Stimulated activated CD8-positive, alpha-beta memory T cell treated with anti-CD3 and anti-CD28 coated beads, Interleukin-4, amount 100 ng/mL, for 4 hours (primary cell): ENCODE measurements at places on chromosomes 1 and 21.

DNA sequence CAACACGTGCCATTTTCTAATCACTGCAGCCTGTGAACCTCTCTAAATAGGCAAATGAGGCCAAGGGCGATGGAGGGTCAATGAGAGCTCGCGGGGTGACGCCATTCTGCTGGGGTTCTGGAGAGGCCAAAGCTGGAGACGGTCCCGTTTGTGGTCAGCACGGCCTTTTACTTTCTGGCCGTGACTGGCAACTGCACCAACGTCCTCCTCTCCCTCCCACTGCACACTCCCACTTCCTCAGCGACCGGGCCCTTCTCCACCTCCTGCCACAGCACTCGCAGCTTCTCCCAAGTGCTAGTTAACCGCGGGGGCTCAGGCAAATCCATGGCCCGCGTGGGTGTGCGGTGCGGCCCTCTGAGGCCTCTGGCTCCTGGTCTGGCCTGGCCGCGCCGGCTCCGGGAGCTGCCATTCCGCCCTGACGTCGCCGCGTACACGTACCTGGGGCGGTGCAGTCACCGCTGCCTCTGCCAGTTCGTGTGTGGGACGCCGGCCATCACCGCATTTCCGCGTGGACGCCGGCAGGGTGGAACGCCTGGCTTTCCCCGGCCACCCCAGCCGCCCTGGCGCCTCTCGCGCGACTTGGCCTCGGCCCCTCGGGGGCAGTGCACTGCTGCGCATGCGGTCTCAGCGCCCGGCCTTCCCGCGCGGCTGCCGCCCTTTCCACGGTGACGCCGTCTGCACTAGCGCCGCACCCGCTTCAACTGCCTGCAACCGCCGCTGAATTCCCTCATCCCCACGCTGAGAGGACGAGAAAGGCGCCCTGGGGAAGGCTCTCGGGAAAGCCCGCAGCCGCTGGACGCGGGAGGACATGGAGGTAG, 18.2 kb downstream of the OR2C3 start:
- no peak for DNase-seq

- DNase-seq: no peak
Measured at GRCh38 chr1:151947140-151947539, 37.8 kb upstream of the THEM4 start.

GRCh38 chr1:85406887-85407533, 57.9 kb downstream of the DDAH1 start:
- no peak for DNase-seq

GRCh38 chr1:89035080-89035479, 12.4 kb upstream of the GBP3 start:
- no peak for DNase-seq

GRCh38 chr1:184150776-184151531, 99.4 kb downstream of the TSEN15 start:
- DNase-seq: no peak

DNA sequence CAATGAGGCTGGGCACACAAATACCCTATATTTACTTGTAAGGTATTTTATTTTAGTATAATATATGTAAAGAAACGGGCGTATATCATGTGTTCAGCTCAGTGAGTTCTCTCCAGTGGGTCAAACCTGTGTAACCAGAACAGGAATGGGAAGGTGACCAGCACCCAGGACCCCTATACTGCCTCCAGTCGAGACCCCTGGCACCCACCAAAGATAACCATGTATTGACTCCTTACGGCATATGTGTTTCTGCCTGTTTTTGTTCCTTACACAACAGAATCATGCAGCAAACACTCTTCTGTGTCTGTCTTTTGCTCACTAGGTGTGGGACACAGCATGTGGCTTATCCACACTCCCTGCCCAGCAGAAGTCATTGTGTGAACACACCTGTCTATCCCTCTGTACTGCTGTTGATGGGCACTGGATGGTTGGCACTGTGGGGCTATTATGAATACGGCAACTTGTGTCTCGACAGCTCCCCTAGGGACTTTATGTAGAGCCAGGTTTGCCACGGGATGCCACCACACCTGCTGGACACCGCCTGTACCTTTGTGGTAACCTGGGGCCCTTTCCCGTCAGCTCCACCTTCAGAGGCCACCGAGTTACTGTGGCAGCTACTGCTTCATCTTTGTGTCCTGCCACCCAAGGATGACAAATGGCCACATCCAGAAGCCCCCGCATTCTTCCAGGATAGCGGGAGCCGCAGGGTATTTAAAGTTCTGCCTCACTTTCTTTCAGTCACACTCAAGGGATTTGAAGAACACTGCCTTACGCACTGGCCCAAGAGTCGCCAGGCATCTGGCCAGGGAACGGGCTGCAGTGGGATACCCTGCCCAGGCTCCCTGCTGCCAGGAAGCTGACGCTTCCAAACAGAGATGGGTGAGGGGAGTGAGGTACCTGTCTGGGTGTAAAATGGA, 23.5 kb upstream of the C2CD2 start:
- DNase-seq: no peak

DNA sequence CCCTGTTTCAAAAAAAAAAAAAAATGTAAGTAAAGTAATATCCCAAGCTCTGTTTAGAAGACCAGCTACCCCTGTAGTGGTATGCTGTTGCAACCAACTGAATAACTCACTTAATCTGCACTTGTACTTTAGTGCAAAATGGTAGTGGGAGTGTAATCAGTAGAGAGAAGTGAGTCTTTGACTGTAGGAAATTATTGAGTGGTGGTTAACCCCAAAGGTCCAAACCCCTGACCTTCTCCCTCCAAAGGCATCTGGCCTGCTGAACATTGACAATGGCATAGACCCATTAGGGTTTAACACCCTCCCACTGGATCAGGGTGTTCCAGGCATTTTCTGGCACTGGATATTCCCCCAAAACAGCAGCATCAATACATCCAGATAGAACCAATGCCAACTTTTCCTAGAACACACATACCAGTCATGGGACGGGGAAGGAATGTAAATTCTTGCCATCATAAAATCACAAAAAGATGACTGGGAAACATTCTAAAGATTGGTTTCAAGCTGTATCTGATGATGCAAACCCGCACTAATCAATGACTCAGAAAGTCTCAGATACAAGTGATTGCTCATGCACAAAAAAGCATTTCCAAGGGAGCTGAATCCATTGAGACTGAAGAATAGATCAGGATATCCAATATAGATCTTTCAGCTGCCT, 110.3 kb downstream of the MRPL39 start:
- no peak for DNase-seq

DNA sequence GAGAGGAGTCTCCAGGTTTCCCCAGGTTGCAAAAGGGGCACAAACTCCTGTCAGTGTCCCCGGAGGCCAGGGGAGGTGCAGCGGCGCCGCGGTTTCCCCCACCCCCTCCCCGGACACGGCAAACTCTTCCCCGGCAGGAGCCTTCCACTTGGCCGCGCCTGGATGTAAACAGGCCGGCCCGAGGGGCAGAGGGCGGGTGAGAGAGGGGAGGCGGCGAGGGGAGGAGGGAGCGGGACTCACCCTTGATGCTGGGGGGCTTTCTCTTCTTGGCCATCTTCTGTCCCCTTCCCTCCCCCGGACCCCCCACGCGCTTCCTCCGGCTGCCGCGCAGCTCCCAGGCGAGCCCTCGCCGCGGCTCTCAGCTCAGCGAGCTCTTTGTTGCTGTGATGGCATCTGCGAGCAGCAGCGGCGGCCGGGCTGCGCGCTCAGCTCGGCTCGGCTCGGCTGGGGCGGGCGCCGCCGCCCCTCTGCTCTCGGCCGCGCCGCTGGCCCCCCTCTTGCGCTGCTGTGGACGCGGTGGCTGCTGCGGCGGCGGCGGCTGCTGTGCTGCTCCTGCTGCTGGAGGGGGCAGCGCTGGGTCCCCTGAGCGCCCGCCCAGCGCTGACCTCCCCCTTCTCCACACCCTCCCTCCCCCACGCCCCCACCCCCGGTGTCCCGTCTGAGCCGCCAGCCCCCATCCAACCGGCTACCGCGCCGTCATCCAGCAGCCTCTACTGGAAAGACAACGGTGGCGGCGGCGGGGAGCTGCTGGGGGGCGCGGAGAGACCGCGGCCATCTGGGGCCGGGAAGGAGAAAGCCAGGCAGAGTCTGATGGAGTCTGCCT, 4.9 kb upstream of the SLC44A5 start:
- no peak for DNase-seq

DNA sequence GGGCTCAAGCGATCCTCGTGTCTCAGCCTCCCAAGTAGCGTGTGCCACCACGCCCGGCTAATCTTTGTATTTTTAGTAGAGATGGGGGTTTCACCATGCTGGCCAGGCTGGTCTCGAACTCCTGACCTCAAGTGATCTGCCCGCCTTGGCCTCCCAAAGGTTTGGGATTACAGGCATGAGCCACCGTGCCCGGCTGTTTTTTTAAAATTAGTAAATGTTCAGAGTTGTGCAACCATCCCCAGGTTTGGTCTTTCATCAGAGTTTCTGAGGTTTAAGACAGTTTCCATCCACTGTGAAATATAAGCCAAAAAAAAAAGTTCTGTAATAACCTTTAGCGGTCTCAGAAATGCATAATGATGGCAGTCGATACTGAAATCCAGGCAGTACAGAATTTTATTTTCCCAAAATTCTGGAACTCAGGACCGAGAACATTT, 550 bp upstream of the SYT11 start:
- DNase-seq: no peak

GRCh38 chr1:212782422-212783154, 9.0 kb downstream of the NSL1 start:
- DNase-seq: no peak

- DNase-seq: no peak
Measured at GRCh38 chr1:87682565-87682964, 353.9 kb downstream of the LMO4 start.

DNA sequence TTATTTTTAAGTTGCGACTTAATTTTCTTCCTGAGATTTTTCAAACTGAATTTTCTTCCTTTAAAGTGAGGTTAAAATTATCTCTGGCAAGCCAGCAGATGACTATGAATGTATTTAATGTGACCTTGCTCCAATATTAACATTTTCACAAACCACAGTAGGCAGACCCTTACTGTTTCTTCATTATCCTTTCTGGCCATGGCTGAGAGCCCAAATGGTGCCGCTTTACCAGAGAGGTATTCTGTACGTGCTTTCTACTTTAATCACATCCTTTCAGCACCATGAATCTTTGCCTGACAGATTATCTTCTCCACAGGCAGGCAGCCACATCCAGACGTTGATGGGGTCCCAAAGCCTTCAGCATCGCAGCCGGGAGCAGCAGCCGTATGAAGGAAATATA, 129.6 kb downstream of the LRRC40 start:
- DNase-seq: no peak

GRCh38 chr1:161388639-161389038, 21.0 kb upstream of the CFAP126 start:
- no peak for DNase-seq

DNA sequence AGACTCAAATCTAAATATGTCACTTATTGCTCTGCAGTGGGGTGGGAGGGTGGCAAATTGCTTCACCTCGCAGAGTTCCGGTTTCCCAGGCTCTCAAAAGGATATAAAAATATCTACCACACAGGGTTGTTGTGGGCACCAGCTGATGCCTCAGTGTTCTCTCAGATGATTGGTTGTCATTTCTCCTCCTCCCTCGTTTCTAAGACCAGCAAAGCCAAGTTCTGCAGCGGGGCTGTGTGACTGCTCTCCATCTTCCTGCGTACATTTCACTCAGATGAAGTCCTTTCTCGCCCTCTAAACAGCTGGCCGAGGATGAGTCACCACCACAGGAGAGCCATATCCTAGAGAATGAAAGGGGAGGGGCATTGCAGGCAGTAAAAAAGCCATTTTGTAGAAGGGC, 35.0 kb upstream of the VWA5B1 start:
- DNase-seq: no peak

GRCh38 chr1:33334081-33334552, 13.2 kb upstream of the A3GALT2 start:
- no peak for DNase-seq
